NCI-H1930 (cell line): ENCODE measurements at places on chromosomes 3 and 15.

DNA sequence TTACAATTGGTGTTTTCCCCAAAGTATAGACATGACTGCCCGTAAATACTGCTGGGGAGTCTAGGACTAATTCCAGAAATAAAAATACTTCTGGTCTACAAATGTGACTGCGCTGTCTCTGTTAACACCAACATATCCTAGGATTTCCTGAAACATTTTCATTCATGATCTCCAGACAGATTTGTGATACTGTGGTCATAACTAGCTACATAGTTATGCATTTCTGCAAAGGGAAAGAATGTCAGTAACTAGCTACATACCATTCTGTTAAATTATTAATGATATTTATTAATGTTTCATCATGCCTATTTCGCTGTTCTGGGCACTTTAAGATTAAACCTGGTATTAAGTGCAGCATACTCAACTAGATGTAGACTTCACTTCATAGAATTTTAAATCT, 33.3 kb downstream of the SETD5 start:
- DNase-seq: no peak

DNA sequence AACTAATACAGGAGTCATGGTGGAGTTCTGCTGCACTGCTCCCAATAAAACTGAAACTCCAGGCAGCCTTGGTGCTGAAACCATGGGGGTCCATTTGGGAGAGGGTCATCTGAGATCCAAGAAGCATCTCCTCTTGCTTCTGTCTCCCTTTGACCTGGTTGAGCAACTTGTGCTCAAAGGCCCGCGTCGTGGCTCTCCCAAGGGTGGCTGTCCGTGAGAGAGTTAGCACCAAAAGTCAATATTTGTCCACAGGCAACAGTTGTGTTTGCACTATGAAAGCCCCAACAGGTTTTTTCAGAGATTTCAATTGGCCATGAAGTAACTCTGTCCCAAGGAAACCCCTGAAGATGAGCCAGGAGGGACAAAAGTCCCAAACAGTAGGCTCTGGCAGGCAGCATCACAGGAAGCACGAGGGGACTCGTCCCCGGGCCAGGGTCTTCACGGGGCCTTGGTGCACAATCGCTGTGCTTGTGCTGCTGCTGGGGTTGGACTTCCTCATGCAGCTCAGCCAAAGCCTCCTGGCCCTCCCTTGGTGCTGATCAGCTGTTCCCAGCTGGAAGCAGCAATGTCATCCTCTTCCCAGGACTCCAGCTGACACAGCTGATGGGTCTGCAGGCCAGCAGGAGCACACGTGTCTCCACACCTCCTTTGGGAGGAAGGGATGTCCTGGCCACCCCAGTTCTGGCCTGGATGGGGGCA, 39.4 kb upstream of the WNT5A start:
- no peak for DNase-seq

DNA sequence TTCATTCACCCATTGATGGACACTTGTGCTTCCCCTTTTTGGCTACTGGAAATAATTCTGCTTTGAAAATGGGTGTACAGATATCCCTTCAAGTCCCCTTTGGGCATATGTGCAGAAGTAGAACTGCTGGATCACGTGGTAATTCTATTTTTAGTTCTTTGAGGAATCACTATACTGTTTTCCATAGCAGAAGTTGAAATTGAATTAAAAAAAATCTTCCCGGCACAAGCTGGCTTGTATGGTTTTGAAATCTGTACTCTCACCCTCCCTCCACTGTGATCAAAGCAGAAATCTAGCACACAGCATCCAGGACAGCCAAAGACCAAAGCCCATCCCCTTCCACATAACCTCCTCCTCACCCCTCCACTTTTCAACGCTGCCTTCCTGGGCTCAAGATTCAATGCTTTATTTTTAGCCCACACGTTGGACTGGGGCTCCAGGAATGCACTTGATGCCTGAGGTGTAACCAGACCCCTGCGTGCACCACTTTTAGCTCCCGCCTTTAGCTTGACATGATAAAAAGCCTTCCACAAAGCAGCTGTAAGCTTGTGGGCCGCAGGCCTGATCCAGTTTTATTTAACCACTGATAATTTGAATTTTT, 29.9 kb downstream of the TMEM40 start:
- no peak for DNase-seq

GRCh38 chr3:189458528-189458927, 172.7 kb upstream of the TP63 start:
- DNase-seq: no peak

GRCh38 chr3:10600296-10600714, 94.9 kb upstream of the ATP2B2 start:
- DNase-seq: no peak

DNA sequence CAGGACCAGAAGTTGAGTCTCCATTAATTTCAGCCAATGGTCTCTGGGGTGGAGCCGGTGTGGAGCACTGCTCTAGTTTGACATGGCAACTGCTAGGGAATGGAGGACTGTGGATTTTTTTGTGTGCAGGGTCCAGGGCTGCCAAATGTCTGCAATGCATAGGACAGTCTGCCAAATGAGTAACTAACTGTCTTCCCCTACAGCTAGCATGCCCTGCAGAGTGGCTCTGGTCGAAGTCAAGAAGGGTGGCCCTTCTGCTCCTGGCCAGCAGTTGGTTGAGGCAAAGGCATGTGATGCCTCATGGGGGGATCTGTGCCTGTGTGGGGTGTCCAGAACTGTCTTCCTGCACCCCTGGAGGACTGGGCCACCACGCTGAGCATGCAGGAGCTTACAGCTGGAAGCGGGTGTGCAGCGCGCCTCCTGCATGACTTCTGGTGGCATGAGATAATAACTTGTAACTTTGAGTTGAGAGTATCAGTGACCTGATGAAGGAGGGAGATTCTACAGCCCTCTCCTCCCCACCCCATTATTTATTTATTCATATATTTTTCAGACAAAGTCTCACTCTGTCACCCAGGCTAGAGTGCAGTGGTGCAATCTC, 4.6 kb downstream of the TPRA1 start:
- no peak for DNase-seq

DNA sequence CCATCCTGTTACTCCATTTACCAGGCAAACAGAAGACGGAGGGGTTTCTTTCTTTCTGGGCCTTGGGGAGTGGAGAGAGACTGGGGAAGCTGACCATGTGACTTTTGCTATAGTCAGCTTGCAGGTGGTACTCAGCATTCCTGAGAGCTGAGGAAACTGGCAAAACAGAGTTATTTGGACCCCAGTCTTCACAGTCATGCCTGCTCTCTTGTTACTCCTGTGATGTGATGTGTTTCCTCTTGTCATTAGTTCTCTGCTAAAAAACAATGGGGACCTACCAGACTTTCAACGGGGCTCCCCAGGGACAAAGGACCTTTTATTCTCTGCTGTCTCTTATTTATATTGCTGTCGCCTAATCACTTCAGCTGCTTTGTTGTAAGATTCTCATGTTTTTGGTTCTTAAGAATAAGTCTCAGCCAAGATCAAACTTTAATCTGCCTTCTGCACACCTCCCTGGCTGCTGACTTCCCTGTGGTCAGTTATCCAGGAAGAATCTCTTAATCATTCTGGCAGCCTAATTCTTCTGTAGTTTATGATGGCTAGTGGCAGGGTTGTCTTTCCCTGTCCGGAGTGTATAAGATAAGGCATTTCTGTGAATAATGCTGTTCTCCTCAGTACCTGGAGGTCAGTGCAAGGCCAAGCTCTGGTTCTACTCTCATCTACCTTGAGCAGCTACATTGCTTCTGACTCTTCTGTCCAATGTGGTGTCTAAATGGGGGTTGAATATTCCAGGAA, 8.8 kb downstream of the STARD9 start:
- DNase-seq: no peak

DNA sequence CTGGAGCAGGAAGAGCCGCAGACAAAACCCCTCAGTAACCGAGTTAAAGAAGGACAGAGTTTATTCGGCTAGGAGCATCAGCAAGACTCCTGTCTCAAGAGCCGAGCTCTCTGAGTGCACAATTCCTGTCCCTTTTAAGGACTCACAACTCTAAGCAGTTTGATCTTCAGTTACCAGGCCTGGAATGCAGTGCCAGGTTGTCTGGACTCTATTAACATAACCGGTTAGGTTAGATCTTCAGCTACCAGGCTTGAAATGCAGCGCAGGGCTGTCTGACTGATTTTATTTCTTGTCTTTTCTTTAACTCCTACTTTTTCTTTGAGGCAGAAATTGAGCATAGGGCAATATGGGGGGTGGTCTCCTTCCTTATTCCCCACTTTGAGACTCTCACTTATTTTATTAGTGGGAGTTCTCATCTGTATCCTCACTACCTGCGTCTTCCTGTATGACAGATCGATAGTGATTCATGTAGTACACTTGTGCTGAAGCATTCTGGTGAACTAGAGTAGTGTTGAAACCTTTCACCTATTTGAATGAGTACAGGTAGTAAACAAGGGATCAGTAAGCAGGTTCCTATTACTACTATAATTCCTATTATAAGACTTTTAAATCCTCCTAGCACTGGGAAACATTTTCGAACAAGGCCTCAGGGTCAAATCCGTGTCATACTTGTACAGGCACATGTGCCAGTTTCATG, 325.0 kb downstream of the CGGBP1 start:
- DNase-seq: no peak

DNA sequence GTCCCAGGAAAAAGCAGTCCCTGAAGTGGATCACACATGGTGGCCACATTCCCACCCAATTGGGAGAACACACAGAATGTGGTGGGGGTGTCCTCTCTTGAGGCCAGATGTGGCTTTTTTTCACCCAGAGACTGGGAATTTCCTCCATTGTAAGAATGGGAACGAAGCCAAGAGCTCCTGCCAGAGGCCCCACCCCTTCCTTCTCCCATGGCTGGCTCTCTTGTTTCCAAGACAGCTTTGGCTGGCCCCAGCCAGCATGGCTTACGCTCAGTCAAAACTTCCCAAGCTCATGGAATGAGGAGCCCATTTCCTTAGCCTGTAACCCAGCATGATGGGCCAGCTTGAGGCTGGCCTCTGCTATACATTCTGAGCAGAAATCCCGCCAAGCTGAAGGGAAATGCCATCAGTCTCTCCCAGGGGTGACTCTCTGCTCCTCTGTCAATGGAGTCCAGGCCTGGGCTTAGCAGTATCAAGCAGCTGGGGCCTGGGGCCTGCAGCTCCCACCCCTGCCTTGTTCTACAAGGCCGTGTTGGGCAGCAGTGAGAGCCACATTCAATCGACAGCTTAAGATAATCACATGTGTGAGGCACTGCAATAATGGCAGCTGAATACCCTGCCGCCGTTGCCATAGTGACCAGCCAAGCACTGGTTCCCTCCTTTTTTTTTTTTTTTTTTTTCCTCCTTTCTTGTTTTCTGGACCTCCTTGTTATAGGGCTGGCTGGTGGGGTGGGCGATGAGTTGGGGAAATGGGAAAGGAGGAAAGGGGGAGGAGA, 142.4 kb downstream of the EPHB1 start:
- DNase-seq: no peak

DNA sequence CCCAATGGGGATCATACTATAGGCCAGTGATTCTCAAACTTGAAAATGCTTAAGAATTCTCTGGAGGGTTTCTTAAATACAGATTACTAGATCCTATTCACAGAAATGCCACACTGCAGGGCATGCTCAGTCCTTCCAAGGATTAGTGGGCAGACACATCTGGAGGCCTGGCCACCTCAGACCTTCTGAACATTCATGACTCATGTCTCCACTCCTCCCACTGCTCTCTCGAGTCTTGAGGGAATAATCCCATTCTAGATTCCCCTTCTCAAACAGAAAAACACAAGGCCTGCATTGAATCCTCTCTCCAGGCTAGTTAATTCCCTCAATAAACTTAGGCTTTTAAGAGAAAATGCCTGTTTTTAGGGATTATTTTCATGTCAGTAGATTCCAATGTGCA, 22.1 kb downstream of the ZNF621 start:
- DNase-seq: no peak

- no peak for DNase-seq
These were observed 323.5 kb downstream of the ULK4 start for GRCh38 chr3:41638381-41638780.

GRCh38 chr3:104586344-104586743, 780.4 kb upstream of the ALCAM start:
- no peak for DNase-seq

DNA sequence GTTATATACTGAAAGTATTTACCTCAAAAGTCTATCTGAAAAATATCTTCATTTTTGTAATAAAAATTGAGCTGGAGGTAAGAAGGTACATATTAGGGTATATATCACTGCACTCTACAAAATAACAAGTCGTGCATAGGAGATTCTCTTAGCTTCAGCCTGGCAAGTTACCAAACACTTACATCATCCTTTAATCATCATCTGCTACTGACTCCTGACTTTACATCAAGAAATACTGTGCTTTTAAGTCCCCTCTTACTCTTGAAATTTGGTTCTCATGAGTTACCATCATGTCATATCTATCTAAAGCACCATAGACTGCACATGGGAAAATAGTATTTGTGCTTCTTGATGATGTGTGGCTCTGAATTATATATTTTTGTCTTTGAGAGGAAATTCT, 50.8 kb downstream of the LYSMD4 start:
- no peak for DNase-seq

DNA sequence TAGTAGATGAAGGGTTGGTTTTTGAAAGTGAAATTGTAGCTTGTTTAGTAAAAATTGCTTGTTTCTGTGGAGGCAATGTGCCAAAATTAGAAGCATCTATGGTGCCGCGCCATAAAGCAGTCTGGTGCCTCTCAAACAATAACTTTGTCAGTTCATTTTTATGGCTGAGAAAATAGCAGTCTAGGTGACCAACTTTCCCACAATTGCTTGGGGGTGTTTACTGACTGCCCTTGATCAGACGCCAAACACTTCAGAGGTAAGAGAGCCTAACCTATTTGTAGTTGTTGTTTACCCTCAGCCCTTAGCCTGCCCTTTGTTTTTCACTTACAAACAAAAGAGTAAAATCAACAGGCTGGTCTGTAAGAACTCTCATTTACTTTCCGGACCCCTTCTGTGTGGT, 174.5 kb downstream of the FNDC3B start:
- peak; percentile 59 for DNase-seq

DNA sequence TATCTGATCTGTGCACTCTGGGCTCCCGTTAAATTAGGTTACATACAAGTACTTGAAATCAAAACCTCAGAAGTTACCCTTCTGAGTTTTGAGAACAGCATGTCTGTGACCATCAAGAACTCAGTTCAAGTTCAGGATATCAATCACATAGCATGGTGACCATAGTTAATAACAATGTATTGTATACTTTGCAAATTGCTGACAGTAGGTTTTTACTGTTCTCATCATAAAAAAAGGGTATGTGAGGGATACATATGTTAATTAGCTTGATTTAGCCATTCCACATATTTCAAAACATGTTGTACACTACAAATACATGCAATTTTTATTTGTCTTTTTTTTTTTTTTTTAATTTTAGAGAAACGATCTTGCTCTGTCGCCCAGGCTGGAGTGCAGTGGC, 25.5 kb downstream of the TMEM40 start:
- no peak for DNase-seq

- DNase-seq: no peak
These were observed 499.4 kb upstream of the MDFIC2 start for GRCh38 chr3:70811880-70812279.

- no peak for DNase-seq
These were observed 166.4 kb upstream of the UBE2E2 start for GRCh38 chr3:23036728-23037127.

DNA sequence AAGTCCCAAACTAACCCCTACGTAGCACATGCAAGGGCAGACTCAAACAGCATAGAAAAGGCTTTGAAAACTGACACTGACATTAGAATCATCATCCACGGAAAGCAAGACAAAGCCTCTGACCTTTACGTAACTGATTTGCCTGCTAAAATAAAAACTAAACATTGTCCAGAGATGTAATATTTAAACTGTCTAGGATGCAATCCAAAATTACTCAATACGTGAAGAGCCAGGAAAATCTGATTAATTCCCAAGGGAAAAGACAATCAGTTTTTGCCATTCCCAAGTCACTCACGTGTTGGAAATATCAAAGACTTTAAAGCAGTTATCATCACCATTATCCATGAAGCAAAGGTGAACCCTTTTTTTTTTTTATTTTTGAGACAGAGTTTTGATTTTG, 13.3 kb upstream of the IQCF1 start:
- DNase-seq: no peak
